ENCODE measurements at places on chromosomes 4 and X.

- DNase-seq: no peak
Observed at GRCh38 chrX:154515090-154515965, 704 bp downstream of the FAM3A start.

- no peak for DNase-seq
Observed at GRCh38 chr4:102334624-102335023, 10.7 kb downstream of the SLC39A8 start.

DNA sequence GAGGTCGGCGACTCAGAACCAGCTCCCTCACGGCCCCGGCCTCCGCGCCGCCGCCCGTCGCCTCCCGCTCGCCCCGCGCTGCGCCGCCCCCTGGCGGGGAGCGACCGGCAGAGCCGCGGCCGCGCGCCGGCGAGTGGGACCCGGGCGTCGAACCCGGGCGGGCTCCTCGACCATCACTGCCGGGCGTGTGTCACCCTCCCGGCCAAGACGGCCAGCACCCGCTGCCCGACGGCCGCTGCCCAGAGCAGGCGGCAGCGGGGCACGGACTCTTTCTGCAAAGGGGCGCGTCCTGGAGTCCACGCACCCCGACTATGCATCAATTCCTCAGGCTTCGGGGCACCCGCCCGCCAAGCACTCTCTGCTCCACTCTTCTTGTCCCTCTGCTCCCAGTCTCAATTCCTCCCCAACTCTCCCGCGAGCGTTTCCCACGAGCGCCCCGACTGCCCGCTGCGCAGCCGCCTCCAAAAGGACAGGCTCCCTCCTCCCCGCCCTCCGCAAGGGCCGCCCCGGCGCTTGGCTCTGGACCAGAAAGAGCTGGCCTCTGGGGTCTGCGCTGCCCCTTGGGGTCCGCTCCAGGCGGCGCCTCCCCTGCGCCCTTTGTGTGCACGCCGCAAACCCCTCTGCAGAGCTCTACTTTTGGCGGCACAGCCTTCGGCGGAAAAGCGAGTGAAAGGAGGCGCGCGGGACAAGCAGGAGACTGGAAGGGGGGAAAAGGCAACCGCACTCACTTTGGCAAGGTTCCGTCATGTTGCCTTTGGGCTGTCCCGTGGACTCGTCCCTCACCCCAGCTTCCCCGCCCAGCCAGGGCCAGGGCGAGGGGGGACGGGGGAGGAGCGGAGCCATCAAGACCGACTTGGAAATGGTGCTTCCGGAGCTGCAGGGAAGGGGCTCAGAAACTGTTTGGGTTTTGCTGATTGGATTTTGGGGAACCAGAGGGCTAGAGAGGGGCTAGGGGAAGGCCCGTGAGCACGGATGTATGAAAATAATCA lies 1.0 kb downstream of the PDE5A start:
- DNase-seq: peak; percentile 24

DNA sequence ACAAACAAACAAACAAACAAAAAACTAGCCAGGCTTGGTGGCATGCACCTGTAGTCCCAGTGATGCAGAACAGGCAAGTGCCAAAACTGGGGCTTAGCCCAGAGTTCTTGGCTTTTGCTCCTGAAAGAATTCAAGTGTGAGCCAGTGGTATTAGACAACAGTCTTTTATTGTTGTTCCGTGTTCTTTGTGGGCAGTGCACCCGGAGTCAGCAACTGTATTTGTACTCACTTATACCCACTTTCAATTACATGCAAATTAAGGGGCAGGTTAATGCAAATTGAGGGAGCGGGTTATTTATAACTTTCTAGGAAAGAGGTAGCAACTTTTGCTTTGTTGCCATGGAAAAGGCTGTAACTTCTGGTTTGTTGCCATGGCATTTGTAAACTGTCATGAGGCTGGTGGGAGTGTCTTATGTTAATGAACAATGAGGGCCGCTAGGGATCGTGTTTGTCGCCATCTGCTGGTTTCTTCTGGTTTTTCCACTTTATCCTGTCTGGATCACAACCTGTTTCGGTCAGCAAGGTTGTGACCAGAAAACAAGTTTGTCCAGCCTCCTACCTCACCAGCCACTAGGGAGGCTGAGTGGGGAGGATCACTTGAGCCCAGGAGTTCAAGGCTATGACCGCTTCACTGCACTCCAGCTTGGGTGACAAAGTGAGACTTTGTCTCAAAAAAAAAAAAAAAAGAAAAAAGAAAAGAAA lies 88.8 kb upstream of the ESX1 start:
- DNase-seq: no peak

DNA sequence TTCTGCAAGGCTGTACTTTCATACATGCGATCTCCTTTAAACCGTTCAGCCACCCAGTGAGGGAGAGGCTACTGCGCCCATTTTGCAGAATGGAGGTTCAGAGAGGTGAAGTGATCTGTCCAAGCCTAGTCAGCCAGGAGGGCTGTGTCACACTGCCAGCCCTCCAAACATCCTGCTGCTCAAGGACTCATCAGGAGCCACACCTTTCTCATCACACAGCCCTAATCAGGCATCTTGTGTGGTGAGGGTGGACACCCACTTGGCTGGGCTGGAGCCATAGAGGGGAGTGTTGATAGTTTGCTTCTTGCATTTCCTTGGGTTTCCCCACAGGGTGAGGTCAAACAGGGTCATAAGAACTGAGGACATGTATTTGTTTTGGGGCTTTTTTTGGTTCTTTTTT lies 5.4 kb upstream of the CXCR3 start:
- no peak for DNase-seq

- no peak for DNase-seq
Observed at GRCh38 chrX:70834589-70834988, 73.9 kb downstream of the TEX11 start.

DNA sequence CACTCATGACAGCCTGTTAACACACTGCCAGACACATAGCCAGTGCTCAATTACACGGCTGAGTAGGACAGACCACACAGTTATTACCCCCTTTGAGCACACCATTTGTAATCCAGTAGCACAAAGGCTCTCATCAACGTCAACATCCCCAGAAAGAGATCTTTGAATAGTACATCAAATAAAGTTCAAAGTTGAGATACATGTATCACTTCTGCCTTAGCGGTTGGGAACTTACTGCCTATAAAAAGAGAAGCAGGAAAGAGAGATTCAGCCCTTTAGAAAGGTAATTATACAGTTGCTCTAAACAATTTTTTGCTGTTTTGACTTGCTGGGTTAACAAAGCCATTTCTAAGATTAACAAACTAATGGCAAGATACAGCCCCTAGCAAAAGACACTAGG lies 16.2 kb downstream of the ANXA5 start:
- no peak for DNase-seq

- DNase-seq: no peak
Observed at GRCh38 chrX:151792505-151792904, 58.0 kb downstream of the CNGA2 start.

- no peak for DNase-seq
Observed at GRCh38 chr4:82866706-82867385, 24.1 kb downstream of the SEC31A start.

DNA sequence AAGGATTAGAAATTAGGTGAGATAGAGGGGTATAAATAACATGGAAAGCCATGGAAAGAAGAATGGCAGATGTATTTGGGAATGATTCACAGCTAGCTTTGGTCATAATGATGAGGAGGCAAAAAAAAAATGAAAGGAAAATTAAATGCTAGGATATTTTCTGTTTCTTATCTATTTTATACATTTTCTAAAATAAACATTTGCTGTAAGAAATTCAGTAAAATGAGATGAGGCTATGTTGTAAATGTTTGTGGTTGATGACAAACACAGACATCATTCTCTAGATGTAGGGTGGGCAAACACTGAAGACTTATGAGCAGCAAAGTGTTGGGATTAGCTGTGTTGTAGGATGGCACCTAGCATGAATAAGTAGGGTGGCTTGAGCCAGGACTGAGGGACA lies 407.1 kb downstream of the IL15 start:
- no peak for DNase-seq

- DNase-seq: no peak
Observed at GRCh38 chrX:153375571-153375970, 25.6 kb downstream of the PNMA6E start.

DNA sequence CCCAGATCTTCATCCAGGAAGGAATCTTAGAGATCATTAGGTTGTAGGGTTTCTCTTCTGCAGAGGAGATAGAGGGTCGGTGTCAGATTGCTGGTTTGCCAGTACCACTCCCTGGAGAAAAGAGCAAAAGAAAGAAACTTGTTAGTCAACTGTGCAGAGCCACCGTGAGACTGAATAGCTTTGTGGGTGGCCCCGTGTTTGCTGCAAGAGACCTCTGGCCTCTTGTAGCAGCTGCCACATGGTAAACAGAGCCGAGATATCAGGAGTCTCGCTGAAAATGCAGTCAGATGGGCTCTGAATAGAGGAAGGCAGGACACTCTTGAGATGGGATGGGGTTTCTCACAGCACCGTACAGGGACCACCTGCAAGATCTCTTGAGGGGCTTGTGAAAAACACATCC lies 149.7 kb downstream of the PTTG2 start:
- no peak for DNase-seq

- no peak for DNase-seq
Observed at GRCh38 chr4:164847967-164848649, 28.9 kb upstream of the APELA start.

DNA sequence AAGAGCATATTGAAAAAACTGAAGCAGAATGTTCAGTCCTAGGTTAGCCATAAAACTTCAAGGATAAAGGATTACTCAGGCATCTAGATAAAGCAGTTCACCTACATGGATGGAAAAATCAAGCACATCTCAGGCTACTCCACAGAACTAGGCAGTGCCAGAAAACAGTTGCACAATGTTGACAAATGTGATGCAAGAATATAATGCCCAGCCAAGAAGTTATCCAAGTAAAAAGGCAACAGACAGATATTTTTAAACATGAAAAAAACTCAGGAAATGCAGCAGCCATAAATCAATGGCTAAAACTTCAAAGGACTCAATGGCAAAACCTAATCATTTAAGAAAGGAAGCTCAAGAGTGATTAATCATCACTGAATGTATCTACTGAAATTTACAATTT lies 456.0 kb upstream of the FAM241A start:
- no peak for DNase-seq

- DNase-seq: no peak
Observed at GRCh38 chrX:25597551-25597950, 540.6 kb upstream of the MAGEB18 start.

DNA sequence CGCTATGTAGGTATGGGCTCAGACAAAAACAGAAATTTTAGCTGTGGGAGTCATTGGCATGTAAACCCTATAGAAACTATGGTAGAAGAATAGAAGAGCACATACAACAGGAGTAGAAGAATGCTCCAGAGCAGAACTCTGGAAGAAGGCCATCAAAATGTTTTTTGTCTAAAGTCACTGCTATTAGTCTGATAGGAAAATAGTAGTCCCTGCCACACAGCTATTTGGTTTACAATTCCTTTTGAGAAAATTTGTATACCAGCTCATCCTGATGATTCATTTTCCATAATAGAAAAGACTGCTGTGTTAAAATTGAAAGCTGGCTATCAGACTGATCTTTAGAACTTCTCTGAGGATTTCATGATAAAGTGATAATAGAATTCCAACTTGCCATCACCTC lies 32.8 kb upstream of the ADAD1 start:
- DNase-seq: no peak

GRCh38 chr4:146267826-146268225 lies 53.5 kb downstream of the REELD1 start:
- no peak for DNase-seq

DNA sequence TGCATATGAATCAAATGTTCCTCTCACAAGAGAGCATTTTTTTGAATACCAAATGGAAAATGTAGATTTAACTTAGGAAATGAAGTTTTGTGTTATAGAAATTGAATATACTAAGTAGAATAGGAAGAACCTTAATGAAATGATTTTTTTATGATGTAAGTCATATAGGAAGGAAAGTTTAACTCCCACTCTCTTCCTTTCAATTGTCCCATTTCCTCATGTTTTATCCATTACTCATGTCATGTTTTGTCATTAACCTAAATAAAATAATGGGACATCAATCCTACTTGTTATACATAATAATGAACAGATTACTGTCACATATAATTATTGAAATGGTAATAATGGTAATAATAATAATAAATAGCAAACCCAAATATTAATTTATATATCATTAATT lies 22.7 kb upstream of the SRD5A3 start:
- no peak for DNase-seq

DNA sequence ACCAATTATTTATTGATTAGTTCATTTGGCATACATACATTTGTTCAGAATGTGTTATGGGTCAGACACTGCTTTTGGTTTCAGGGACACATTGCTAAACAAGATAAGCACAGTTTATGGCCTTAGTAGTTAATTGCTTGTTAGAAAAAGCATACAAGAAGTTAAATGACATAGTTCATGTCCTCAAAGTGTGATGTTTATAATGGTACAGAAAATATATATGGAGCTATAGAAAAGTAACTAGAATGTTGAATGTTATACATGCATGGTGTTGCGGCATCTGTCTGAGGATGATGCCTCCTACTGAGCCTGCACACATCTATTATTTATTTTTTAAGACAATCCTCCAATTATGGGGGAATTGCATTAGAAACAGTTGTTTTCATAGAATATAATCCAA lies 1476.3 kb upstream of the PCDH7 start:
- no peak for DNase-seq

DNA sequence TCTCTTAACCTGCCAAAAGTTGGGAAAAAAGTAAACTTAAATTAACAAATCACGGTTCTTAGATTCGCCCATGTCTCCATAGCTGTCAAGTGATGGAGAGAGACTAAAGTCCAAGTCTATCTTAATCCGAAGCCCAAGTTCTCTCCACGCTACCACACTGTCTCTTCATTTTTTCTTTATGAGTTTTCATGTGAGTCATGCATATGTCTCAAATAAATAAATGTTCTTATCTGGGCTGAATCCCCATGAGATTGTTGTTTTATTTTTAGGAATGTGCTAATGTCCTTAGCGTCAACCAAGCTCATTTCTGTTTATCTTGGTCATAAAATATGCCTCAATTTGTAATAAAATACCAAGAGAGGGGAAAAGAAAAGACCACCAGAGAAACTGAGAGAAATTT lies 169.3 kb downstream of the RCHY1 start:
- no peak for DNase-seq

DNA sequence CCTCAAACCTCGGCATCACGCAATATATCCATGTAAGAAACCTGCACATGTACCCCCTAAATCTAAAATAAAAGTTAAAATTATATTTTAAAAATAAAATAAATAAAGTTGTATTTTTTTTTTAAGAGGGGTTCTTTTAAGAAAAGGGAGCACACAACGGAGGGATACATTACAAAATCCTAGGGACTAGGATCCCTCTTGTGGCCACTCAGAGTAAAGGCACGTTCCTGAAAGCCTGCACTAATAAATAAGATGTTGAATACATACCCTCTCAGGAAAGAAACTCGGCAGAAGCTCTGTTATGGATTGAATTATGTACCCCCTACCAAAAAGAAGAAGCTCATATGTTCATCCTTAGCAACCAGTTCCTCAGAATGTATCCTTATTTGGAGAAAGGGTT lies 50.9 kb upstream of the PRDX4 start:
- DNase-seq: no peak

GRCh38 chr4:105191621-105192210 lies 45.0 kb downstream of the TET2 start:
- DNase-seq: no peak

DNA sequence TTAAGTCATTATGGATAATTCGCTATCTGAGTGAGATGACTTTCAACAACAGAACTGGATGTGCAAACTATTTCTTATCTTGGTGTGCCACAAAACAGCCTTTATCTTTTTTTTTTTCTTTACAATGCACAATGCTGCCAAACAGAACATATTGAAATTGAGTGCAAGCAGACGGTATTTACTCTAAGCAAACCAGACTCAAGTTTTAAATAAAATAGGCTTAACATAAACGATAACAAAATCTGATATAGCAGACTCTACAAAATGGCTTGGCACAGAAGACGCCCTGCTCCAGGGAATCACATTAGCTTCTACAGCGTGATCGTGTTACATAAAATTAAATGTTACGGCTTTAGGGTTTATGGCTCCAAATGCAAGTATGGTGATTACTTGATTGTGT lies 9.6 kb upstream of the STK32B start:
- no peak for DNase-seq

All from amygdala (tissue), 56 donors.